ENCODE measurements at places on chromosomes 13 and 19.

GRCh38 chr19:33681081-33681680 lies 59.4 kb downstream of the CHST8 start:
- DNase-seq = no peak

GRCh38 chr19:33434069-33434885 lies 60.8 kb downstream of the CEBPG start:
- DNase-seq = no peak

DNA sequence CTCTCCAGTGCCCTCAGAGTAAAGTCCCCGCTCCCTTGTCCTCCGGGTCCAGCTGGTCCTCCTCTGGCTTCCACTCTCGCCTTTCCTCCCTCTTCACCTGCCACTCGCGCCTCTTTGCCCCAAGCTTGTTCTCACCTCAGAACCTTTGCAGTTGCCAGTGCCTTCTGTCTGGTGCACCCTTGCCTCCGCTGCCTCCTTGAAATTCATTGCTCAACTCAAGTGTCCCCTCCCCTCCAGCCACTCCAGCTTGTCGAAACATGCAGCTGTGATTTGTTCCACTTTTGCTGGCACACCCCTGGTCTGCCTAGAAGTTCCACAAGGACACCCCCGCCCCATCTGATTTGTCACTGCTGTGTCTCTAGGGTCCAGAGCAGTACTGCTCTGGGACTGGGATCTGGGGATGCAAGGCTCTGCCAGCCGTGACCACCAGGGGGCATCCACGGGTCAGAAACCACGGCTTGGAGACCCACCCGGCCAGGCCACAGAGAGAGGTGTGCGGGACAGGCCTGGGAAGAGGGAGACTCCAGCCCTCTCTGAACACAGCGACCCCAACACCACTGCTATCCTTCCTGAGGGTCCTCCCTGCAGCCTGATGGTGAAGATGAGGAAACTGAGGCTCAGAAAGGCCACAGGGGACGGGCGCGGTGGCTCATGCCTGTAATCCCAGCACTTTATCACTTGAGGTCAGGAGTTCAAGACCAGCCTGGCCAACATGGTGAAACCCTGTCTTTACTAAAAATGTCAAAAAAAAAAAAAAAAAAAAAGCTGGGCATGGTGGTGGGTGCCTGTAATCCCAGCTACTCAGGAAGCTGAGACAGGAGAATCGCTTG lies 49.9 kb downstream of the AP1M1 start:
- DNase-seq = no peak

GRCh38 chr13:109677206-109677605 lies 109.2 kb downstream of the IRS2 start:
- DNase-seq = no peak

DNA sequence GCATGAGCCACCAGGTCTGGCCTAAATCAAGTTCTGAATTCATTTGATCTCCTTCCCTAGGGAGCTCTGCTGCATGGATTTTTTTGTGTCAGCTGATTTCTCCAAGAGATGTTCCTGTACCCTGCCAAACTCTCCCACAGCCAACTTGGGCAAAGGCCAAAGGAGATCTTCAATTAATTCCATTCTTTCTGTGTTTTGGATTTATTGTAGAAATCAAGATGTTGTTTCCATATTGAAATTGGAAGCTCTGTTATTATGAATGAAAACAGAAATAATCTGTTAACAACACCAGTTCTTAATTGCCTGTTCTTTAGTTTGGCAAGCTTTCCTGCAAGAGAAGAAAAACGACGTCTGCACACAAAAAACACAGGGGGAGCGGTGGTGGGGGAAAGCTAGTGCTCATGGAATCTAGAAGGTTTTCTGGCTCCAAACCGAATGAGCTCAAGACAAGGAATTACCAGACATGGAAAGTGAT lies 86.5 kb upstream of the ABCC4 start:
- DNase-seq = no peak

DNA sequence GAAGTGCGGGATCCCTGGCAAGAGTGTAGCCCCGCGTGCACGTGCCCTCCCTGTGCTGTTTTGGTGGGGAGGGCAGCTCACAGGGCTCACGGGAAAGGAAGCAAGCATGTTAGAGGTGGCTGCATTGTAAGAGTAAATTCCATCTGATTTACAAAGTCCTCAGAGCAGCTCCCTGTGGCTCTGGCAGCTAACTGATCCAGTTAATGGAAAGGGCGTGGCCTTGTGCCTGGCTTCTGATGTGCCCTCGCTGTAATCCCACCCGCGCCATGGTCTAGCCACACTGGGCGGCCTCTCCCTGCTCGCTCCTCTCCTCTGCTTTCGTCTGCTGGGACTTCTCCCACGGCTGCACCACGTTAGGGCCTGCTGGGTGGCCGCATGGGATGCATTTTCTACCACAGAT lies 258.5 kb downstream of the FGF9 start:
- DNase-seq = no peak

DNA sequence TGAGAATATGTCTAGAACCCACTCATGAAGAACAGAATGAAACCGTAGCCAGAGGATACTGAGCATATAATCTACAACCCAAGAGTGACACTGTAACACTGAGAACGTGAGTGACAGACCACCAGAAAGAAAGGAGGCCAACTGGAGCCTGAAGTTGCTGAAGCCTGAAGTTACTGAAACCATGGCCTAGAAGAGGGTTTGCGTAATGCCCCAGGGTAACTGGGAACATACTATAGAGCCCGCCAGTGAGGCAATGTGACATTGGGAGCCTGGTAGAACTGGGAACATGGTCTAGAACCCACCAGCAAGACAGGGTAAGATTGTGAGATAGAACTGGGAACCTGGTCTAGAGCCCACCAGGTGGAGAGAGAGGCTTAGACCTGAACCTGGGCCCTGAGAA lies 15.5 kb upstream of the TNFSF14 start:
- DNase-seq = no peak

DNA sequence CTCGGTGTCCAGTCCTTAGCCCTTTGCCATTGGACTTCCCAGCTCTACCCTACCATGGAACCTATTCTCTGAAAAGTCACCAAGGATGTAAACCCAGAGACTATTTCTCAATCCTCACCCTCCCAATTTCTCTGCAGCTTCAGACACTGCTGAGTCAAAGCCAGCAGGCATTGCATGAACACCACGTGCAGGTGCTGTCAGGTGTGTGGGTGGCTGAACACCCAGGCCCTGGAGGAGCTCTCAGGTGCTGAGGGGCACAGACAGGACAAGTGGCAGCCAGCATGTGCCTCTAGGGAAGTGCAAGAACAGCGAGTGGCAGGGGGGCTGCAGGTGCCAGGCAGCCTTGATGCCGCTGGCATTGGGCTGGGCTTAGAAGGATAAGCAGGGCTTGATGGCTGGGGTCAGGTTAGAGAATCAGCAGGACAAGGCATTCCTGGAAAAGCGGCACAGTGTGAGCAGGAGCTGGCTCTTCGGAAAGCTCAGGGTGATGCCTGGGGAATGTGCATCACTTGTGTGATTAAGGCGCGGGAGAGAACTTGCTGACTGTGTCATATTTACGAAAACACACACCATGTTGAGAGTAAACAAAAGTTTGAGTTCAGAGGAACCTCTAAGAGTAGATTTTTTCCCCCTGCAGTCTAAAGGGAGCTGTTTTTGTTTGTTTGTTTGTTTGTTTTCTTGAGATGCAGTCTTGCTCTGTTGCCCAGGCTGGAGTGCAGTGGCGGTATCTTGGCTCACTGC lies 83.8 kb downstream of the LNX2 start:
- no peak for DNase-seq

- no peak for DNase-seq
These were observed 181.5 kb downstream of the POSTN start for GRCh38 chr13:37417060-37417441.

- DNase-seq = no peak
These were observed 487.2 kb upstream of the GPC6 start for GRCh38 chr13:92739306-92739818.

DNA sequence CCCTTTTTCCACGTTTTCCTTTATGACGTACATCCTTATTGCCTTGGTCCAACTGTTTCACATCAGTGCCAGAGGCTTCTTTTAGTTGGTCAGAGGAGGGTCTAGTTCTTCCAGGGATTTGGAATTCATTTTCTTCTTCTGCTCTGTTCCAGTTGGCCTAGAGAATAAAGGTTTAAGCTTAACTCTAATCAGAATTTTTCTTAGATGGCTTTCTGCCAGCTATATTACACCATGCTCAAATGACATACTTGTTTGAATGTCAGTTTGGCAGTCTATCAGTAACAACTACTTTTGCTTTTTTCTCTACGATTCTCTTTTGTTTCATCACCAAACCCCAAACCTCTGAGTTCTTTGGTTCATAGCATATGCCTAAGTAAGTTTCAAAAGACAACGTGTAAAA lies 16.8 kb downstream of the SPART start:
- no peak for DNase-seq

GRCh38 chr13:24213932-24214331 lies 53.4 kb downstream of the SPATA13 start:
- DNase-seq = no peak

DNA sequence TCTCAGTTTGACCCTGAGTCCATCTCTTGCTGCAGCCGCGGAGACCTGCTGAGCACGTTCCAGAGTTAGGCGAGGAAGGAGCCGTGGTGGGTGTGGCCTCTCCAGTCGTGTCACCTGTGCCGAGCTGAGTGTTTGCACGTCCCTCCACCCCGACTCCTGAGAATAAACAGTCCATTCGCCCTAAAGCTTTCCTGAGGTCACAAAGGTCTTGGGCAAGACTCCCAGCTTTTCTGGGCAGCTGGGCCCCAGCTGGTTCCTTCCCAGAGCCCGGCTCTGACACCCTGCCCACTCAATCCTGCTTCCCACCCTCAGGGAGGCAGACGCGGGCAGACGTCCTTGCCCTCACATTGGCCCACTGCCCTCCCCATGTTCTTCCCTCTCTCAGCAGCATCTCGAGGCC lies 142.2 kb downstream of the KCTD15 start:
- no peak for DNase-seq

GRCh38 chr19:8305798-8306197 lies 2.4 kb downstream of the CD320 start:
- no peak for DNase-seq

GRCh38 chr13:113816946-113817859 lies 46.7 kb downstream of the GAS6 start:
- DNase-seq = peak; percentile 32

GRCh38 chr13:50993934-50994333 lies 84.3 kb downstream of the RNASEH2B start:
- DNase-seq = no peak

DNA sequence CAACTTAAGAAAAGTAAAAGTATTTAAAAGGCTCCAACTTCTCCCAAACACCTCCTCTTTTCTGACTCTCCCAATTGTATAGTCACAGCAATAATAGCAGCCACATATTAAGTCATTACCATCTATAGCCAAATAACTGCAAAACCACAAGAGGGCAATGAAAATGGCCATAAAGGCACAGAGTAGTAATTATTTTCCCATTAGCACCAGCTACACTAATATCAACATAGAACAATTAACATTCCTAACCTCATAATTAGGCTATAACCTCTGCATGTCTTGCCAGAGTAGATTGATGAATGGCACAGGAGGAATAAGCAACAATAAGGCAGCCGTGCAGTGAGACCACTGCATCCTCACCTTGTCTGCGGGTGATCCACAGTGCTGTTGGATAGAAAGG lies 226.4 kb upstream of the SERP2 start:
- DNase-seq = no peak

DNA sequence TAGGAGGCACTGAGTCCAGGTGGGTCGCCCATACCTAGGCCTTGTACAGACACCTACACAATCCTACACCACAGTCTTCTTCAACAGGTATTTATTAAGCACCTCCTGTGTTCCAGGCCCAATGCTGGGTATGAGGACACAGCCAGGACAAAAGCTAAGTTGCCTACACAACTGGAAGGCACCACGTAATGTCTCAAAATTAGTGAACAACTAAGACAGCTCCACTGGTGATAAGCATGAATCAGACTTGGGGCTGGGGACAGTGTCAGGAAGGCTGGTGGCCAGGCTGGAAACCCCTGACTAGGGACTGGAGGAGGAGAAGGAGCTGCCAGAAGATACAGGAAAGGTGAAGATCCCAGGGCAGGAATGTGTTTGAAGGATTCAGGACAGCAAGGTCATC lies 2.4 kb downstream of the SMIM24 start:
- no peak for DNase-seq

DNA sequence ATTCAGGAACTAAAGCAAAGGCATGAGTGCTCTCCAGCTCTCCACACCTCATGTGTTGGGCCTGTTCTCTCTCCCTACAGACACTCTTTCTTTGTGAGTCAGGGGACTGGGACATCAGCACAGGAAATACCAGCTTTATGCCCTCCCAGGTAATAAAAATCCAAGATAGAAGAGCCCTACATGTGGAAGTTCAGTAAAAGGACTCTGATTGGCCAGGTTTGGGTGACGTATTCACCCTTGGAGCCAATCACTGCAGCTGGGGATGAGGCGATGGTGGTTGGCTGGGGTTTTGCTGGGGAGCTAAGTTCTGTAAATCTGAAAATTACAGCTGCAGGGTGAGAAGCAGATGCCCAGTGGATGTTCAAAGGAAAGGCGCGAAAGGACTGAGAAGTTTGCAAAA lies 32.5 kb downstream of the CCDC70 start:
- no peak for DNase-seq

DNA sequence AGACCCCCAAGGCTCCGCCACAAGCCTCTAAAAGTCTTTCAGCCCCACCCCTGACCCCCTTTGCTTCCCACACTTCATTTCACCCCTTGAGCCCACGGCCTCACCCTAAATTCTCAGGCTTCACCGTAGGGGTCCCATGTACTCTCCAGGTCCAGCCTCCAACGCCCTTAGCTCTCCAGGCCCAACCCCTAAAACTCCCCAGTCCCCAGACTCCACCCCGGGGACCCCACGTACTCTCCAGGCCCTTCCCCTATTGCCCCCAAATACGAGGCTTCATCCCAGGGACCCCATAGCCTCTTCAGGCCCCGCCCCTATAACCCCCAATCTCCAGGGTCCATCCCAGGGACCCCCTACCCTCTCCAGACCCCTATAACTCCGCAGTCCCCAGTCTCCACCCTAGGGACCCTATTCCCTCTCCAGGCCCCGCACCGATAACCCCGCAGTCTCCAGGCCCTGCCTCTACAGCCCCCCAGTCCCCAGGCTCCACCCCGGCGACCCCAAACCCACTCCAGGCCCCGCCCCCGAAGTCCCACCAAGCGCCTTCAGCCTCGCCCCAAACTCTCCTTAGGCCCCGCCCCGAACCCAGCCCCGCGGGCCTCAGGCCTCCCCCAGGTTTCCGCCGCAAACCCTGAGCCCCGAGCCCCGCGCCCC lies 619 bp downstream of the MED16 start:
- no peak for DNase-seq

GRCh38 chr13:110816500-110816899 lies 98.4 kb downstream of the ANKRD10 start:
- DNase-seq = no peak
